ENCODE measurements at places on chromosomes 13 and 19.

- DNase-seq: no peak
Measured at GRCh38 chr19:46634656-46635218, 1.3 kb downstream of the GNG8 start.

DNA sequence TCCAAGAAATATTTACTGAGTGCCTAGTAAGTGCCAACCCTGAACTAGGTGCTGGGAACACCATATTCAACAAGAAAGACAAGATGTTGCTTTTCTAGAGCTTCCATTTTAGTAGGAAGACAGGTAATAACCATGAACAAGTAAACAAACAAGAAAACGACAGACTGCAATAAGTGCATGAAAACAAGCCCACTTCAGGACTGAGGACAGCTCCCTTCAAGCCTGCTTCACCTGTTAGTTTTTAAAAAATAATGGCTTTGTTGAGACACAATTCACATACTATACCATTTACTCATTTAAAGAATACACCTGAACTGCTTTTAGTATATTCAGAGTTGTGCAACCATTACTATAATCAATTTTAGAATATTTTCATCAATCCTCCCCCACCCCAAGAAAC is 30.4 kb downstream of the CYP4F22 start:
- no peak for DNase-seq

DNA sequence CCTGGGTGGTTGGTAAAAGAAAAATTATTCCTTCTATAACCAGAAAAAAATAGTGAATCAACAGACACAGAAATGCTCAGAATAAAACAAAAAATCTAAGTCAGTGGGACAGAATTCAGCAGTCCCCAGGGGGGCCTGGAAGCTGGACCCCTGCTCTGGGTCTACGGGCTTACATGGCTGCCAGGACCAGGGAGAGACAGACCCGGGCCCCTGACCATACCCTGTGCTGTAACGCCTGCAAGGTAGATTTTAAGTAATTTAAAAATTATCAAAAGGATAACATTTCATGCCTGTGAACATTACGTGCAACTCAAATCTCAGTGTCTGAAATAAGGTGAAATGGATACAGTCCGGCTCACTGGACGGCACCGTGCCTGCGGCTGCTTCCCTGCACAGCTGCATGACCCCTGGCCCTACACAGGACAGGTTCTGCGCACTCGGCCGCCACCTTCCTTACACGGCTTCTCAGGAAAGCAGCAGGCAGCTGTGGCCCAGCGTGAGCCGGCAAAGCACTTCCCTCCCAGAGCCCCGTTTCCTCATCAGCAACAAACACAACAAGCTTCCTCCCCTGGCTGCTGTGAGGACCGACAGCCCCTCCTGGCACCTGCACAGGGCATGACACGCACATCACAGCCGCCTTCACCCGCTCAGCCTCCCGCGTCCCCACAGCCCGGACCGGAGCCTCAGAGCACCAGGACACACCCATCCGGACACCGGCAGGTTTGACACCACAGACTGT is 22.2 kb downstream of the RASA3 start:
- peak; percentile 99 for DNase-seq

- no peak for DNase-seq
Measured at GRCh38 chr13:109998684-109999533, 212.5 kb upstream of the IRS2 start.

DNA sequence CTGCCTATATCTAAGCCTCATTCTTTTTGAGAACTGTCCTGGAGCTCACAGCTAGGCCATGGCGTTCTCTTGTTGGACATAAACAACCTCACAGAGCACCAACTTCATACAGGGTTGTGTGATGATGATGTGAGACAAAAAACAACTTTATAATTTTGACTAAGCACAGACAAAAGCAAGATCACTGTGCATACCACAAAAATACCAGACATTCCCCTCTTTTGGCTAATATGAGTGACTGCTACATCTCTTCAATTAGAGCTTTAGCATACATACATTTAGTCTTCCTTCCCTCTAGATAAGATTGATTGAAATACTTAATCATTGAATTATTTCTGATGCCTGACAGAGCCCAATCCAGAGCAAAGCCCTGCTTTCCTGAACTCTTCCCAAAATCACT is 8.3 kb downstream of the MAB21L1 start:
- no peak for DNase-seq

Measured in HL-60 (cell line).